Activated CD4-positive, alpha-beta T cell treated with anti-CD3 and anti-CD28 coated beads, Interleukin-2, amount 10 ng/mL, durations not matched to agents 24 days and 14 days (primary cell): ENCODE measurements at places on chromosomes 12 and 14.

GRCh38 chr14:53380052-53380866 is 227.1 kb upstream of the DDHD1 start:
- DNase-seq: no peak

DNA sequence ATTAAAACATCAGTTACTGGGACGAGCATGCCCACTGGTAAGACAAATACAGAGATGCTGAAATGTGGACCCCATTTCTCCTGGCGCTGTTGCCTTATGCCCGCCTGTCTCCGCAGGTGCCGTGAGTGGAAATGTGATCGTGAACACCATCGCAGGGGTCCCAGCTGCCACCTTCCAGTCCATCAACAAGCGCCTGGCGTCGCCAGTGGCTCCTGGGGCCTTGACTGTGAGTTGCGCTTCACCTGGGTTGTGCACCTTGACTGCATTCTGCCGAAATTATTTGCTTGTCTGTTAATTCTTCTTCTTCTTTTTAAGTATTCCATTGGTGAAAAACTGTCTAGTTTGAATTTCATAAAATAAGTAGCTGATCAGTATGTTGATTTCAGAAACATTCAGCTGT is 89.1 kb downstream of the DDX51 start:
- no peak for DNase-seq

GRCh38 chr14:100028990-100029677 is 36.1 kb upstream of the EVL start:
- no peak for DNase-seq

- peak; percentile 66 for DNase-seq
Observed at GRCh38 chr14:87994974-87995373, 2.0 kb upstream of the GALC start.

DNA sequence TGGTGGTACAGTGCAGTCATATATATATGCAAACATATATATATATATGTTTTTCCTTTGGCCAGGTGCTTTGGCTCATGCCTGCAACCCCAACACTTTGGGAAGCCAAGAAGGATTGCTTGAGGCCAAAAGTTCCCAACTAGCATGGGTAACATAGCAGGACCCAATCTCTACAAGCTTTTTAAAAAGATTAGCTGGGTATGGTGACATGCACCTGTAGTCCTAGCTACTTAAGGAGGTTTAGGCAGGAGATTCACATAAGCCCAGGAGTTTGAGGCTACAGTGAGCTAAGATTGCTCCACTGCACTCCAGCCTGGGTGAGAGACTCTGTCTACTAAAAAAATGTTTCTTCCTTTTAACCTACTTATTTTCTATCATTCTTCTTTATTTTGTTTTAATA is 10.2 kb downstream of the PZP start:
- no peak for DNase-seq

DNA sequence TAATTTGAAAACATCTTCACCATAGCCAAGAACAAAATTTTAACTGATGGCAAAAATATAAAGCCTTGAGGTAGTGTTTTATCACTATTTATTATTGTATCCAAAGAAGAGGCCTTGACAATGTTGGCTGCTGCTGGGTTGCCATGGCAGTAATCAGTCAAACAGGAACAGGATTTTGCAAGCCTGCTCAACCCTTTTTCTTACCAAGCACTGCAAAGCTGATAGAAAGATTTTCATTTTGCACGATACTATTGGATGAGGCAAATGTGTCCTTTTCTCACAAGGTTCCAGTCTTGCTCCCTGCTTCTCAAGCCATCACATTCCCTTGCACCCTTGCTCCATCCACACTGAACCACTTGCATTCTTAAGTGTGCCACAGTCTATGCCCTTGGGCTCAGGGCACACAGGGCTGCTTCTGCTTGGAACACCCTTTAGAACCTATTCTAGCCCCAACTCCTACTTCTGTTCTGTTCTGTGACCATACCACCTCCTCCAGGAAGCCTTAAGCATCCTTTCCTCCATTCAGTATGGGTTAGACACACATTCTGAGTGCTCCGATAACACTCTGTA is 76.5 kb upstream of the AMIGO2 start:
- no peak for DNase-seq

GRCh38 chr14:51929166-51929565 is 60.2 kb upstream of the RTRAF start:
- DNase-seq: no peak

DNA sequence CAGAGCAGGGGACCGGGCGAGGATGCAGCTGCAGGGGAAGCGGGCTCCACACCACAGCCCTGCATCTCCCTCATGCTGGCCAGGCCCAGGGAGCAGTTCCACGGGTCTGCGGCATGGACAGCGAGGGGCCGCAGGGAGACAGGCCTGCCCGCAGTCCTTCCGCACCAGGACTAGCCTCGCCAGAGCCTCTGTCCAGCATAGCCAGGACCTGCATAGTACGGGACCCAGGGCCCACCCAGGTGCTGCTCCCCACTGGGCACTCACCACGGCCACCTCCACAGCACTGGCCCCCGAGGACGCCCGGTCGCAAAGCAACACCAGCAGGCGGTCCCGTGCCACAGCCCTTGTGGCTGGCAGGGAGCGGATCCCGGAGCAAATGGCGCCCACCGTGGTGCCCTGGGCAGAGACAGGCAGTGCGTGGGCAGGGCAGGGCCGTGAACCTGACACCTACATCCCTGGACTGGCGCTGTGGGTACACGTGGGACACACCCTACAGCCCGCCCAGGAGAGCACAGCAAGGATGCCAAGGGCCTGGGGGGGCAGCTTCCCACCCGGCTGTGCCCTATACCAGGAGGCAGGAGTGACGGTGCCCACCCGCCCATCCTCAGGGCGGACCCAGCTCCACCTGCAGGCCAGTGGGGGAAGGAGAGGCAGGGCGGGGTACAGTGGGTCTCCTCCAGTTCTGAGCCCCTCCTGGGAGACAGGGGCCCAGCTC is 23.8 kb downstream of the JAG2 start:
- no peak for DNase-seq

GRCh38 chr14:71563492-71564153 is 368.6 kb upstream of the RGS6 start:
- no peak for DNase-seq

DNA sequence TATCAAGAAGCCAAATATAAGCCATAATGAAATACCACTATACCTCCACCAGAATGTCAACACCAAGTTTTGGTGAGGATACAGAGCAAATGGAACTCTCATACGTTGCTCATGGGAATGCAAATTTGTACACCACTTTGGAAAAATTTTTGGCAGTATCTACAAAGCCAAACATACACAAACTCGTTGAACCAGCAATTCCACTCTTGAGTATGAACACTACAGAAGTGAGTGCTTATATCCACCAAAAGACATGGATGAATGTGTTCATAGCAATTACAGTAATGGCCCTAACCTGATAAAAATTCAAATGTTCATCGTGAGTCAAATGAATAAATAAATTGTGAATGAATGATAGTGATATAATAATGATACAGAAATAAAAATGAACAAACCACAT is 24.8 kb downstream of the C12orf71 start:
- no peak for DNase-seq

- no peak for DNase-seq
Observed at GRCh38 chr14:100599981-100600380, 12.8 kb upstream of the BEGAIN start.

DNA sequence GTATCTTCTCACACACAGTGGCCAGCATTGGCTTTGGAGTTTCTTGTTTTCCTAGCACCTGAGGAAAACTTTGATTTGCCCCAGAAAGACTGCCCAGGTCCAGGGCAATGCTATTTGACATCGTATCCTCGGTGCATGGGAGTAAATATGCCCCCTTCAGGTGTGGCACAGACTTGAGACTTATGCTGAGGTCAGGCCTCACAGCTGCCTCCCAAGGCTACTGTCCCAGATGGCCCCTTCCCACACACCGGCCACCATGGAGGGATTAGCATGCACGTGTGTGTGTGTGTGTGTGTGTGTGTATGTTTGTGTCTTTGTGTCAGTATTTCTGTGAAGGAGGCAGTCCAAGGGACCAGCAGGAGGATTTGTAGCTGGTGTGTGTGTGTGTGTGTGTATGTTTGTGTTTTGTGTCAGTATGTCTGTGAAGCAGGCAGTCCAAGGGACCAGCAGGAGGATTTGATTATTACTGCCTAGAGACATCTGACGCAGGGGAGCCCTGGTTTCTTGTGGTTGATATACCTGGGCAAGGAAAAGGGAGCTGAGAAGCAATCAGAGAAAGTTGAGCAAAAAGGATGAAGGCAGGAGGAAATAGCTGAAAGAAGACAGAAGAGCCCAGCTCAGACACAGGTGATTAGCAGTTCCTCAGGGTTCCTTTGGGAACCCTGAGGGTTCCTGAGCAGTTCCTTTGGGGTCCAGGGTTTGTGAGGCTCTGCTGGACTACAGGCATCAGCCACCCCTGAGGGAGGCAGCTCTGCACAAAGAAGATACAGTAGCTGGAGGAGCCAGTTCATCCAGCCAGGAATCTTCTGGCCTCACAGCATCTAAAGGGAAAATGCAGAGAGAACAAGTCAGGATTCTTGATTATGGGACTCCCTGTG is 42.2 kb downstream of the COX16 start:
- no peak for DNase-seq

- DNase-seq: no peak
Observed at GRCh38 chr12:110091136-110091711, 32.9 kb upstream of the IFT81 start.

- no peak for DNase-seq
Observed at GRCh38 chr14:21352587-21352986, 31.2 kb downstream of the SUPT16H start.

DNA sequence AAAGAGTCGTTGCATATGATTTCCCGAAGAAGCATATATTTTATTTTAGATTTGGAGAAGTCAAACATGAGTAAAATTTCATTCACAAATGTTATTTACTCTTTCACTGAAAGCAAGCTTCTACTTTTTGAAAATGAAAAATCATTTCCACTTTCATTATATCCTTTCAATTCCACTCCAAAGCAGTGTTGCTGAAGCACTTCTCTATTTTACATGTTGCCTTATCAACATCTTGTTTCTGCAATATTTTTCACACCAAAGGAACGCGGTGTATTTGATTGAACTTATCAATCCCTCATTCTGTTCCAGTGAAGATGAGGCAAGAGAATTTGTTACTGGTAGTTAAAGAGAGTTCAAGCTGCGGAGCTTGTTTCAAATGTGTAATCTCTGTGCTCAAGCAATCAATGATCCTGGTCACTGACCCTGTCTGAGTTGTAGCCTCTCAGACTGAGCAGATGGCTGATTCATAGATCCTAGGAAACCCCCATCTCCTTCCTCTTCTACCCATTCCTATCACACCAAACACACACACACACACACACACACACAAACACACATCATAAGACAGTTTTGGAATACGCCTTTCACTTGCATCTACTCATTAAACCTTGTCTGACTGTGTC is 236.2 kb upstream of the FLRT2 start:
- no peak for DNase-seq

- DNase-seq: no peak
Observed at GRCh38 chr14:29734732-29735131, 192.9 kb downstream of the PRKD1 start.

DNA sequence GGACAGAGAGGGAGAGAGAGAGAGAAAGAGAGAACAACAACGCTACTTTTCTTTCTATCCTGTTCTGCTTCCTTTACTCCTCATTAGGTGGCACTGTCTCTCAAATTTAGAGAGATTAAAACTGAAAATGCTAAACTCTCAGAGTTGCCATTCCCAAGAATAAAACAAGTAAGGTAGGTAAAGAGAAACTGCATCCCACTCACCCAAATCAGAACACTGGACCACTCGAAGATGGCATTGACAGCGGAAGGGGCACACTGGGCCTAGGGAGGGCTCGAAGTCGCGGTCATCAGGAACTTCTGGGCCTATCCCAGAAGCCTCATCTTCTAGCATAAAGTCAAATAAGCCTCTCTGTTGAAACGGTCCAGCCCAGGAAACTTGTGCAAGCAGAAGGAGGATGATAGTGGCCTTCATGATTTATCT is 4.5 kb downstream of the DCN start:
- no peak for DNase-seq

- no peak for DNase-seq
Observed at GRCh38 chr14:68487805-68488590, 304.9 kb downstream of the ZFP36L1 start.

GRCh38 chr14:66965831-66966230 is 223.4 kb upstream of the GARIN2 start:
- DNase-seq: no peak

DNA sequence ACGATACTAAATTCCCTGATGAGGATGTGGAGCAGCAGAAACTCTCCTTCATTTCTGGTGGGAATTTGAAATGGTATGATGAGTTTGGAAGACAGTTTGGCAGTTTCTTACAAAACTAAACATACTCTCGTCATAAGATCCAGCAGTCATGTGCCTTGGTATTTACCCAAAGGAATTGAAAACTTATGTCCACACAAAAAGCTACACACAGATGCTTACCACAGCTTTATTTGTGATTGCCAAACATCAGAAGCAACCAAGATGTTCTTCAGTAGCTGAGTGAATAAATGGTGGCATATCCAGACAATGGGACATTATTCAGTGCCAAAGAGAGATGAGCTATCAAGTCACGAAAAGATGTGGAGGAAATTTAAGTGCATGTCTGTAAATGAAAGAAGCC is 10.7 kb upstream of the APOLD1 start:
- no peak for DNase-seq

DNA sequence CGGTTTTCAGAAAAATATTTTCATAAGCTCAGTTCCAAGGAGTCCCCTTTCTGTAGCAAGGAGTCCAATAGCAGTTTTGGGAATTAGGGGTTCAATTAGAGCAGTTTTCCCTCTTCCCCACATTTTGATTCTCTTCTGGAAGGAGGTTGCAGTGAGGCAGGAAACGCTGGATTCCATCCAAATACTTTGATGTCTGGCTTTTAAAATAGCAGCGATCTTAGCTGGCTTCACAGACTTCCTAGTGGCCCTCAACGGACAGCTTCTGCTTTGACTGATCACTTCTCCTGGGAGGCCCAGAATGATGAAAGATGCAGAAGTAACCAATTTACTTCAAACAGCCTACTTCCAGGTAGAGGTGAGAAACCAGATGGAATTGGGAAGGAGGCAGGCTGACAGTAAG is 63.1 kb downstream of the C12orf75 start:
- DNase-seq: no peak

DNA sequence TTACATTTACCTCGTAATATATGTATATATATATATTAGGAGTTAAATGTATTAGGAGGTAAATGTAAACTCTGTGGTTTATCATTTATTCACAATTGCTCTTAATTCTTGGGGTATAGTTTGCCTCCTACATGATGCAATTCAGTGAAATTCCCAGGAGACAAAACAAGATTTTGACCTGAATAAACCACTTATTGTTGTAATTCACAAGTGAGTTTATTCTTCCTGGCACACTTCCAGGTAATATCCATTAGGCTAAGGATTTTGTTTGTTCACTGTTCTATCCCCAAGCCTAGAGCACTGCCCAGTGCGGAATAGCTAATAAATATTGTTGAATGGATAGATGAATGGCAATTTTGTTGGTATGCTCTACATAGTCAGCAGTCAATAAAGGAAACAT is 3.0 kb downstream of the SMIM10L1 start:
- DNase-seq: no peak
